Aorta (tissue), 5 donors: ENCODE measurements at places on chromosomes 7 and 10. TPM values are rescaled to one million over a fixed set of nuclear protein-coding genes. Genes with fewer than 3 reads are reported as not detected.

The PTER gene
- 11.6 TPM for total RNA-seq

The NOS3 gene
- total RNA-seq = 32.4 TPM

DNA sequence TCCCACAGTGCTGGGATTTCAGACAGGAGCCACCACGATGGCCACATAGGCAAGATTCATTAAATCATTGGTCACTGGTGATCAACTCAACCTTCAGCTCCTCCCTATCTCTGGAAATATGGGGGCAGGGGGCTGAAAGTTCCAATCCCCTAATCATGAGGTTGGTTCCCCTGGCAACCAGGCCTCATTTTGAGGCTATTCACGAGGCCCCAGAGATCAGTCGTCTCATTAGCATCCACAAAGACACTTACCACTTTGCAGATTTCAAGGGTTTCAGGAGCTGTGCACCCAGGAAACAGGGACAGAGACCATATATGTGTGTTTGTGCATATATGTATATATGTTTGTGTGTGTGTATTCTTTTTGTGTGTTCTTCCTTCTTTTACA lies 7.7 kb upstream of the GUSB start:
- no peak overlapping the region for H3K27ac ChIP-seq
- no peak for DNase-seq
- H3K4me3 ChIP-seq = no peak overlapping the region
- H3K27me3 ChIP-seq = no peaks in the 10 kb centered on the region
- no peaks in the 10 kb centered on the region for H3K36me3 ChIP-seq

- peak overlapping the region; percentile 95 for H3K27ac ChIP-seq
- no peaks in the 10 kb centered on the region for H3K36me3 ChIP-seq
- peak overlapping the region; percentile 85 for H3K4me3 ChIP-seq
- H3K4me1 ChIP-seq = no peaks in the 10 kb centered on the region
Observed at GRCh38 chr7:154929006-154929726, 73.8 kb downstream of the PAXIP1 start.

DNA sequence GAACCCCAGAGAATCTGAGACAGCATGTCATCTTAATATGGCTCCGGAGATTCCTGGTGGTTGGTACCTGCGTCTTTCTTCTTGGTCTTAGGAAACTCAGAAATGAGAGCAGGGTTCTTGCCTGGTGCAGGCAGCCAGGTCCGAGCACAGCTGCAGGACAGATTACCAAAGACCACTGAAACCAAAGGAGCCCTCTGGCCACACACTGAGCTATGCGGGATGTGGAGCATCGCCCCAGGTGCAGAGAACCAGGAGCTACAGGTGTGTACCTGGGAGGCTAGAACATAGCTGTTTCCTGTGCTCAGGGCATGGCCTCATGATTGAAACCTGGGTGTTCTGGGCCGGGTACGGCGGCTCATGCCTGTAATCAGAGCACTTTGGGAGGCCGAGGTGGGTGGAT lies 635.4 kb downstream of the CALN1 start:
- no peaks in the 10 kb centered on the region for H3K36me3 ChIP-seq
- no peaks in the 10 kb centered on the region for H3K27me3 ChIP-seq
- no peaks in the 10 kb centered on the region for H3K4me1 ChIP-seq
- H3K27ac ChIP-seq = no peak overlapping the region
- DNase-seq = no peak

- no peaks in the 10 kb centered on the region for H3K36me3 ChIP-seq
- DNase-seq = no peak
- H3K4me1 ChIP-seq = peaks cover 2% of the 10 kb centered on the region
Observed at GRCh38 chr7:33961948-33962347, 56.6 kb downstream of the BMPER start.
